ENCODE measurements at places on chromosomes 11 and 22.
A peak's percentile ranks its signal among the peaks of the same experiment; 100 is the strongest.

GRCh38 chr22:44777364-44777755 is 25.0 kb downstream of the ARHGAP8 start:
- DNase-seq: no peak

DNA sequence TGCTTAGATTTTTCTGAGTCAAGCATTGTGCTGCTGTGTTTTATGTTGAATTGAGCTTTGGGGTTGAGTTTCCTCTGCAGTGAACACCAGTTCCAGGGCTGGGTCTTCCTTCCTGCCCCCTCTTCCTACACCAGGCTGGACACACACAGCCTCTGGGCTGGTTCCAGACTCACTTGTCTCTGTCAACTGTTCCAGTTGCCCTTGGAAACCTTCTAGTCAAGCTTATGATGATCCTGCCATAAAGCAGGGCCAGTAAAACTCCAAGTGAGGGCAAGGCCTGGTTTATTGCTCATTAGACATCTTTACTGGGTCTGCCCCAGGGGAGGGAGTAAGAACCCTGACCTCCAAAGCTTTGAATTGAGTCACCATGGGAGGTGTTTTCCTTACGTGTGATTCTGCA is 61.1 kb downstream of the KIAA1671 start:
- DNase-seq: no peak

DNA sequence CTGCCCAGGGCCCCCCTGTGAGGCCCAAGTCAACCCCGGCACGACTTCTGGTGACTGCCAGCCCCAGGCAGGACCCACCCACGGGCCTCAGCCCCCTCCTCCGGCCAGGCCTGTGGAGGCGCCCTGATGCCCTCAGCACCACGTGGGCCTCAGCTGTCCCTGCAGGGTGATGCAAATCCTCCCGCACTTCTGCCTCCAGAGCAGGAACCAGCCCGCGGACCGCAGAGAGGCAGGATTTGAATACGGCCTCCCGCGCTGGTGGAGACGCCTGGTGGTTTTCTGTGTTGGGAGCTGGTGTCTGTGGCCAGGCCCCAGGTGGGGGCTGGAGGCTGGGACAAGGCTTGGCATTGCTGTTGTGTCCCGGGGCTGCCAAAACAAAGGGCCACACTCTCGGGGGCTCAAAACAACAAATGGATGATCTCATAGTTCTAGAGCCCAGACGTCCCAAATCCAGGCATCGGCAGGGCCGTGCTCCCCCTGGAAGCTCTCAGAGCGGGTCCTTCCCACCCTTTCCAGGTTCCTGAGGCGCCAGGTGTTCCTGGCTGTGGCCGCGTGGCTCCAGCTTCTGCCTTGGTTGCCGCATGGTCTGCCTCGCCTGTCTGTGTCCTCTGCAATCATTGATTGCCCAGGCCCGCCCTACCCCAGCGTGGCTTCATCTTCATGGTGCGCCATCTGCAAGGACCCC is 19.4 kb downstream of the TRPM5 start:
- no peak for DNase-seq

DNA sequence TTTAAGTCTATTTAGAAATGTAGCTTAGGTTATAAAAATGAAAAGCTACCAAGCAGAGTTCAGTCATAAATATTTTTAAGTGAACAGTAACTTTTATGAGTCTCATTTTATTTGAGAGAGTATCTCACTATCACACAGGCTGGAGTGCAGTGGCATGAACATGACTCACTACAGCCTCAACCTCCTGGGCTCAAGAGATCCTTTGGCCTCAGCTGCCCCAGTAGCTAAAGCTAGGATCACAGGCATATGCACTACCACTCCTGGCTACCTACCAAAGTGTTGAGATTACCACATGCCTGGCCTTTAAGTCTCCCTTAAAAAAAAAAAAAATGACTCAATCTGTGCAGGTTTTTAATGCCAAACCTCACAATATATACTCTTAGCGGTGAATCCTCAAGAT is 34.7 kb upstream of the CLNS1A start:
- no peak for DNase-seq

DNA sequence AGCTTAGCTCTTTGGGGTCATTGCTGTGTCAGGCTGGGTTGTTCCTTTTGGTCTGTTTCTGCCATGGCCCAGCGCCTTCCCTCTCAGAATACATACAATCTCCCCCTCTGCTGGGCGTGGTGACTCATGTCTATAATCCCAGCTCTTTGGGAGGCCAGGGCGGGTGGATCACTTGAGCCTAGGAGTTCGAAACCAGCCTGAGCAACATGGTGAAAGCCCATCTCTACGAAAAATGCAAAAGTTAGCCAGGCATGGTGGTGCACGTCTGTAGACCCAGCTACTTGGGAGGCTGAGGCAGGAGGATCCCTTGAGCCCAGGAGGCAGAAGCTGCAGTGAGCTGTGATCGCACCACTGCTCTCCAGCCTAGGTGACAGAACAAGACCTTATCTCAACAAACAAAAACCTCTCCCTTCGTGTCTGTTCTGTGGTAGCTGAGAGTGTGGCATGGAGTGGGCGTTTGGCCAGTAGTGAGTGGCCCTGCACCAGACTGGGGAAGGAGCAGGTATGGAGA is 46.7 kb upstream of the RAB1B start:
- DNase-seq: no peak

GRCh38 chr11:105049481-105049880 is 4.3 kb upstream of the CARD16 start:
- DNase-seq: no peak

DNA sequence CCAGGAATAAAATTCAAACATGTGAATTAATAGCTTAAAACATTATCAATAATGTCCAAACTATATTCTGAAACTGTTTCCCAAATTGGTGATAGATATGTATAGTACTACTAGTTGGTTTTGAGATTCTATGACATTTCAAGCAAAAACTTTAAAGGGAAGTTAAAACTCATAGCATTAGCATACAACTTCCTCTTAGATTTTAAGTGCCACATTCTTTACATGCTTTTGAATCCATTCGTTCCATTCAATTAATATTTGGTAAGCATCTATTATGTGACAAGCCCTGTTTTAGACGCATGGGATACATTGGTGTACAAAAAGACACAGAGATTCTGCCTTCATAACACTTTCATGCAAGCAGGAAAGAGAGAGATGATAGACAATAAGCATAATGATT is 8.9 kb downstream of the PATL1 start:
- DNase-seq: no peak

DNA sequence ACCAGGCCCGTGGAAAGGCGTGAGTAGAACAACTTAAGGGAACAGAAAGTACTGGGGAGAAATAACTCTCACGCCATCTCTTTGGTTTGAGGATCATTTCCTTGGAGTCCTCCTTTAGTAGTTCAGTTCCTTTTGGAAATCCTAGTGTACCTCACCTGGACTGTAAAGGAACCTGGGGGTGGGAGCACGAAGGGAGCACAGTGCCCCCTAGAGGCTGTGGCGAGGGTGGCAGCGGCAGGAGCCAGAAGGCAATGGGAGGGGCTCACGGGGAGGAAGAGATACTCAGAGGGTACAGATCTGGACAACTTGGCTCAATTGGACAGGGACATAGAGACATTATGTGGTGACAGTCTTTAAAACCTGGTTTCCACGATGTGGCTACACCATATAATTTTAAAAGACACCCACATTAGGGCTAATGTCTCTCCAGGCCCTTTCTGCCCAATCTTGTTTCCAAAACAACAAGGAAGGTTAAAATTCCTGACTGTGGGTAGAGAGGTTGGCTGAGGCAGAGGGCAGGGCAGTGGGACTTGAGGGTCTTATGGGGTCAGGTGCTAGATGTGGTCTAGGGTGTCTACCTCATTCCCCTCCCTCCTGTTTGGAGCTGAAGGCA is 87.0 kb downstream of the CSNK2A3 start:
- DNase-seq: no peak

DNA sequence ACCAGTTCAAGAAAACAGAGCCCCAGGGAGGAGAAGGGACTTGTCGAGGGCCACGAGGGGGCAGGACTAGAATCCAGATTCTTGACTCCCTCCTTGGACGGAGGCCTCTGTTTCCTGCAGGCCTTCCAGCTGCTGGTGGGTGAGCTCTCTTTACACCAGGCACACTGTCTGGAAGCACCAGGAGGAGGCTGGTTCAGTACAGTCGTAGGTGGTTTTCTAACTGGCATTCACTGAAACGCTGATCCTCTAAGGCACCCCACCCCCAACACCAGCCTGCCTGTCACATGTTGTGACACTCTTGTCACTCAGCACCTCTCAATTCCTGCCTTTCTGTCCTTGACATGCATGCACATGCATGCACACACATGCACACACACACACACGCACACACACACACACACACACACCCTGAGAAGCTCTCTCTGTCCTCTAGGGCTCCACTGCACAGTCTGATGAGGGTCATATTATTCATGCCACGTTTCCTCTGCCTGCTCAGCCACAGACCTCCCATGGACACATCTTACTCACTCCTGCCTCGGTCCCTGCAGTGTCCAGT is 751 bp downstream of the MS4A10 start:
- no peak for DNase-seq

- no peak for DNase-seq
These were observed 258.1 kb downstream of the RAB38 start for GRCh38 chr11:87917111-87917510.

GRCh38 chr11:6799402-6799801 is at the start of gene OR6A2:
Gene OR6A2, minus strand, starts transcription at chr11:6799689. Its CDS starts 3,981 bp downstream, at chr11:6795708.
- DNase-seq: no peak

DNA sequence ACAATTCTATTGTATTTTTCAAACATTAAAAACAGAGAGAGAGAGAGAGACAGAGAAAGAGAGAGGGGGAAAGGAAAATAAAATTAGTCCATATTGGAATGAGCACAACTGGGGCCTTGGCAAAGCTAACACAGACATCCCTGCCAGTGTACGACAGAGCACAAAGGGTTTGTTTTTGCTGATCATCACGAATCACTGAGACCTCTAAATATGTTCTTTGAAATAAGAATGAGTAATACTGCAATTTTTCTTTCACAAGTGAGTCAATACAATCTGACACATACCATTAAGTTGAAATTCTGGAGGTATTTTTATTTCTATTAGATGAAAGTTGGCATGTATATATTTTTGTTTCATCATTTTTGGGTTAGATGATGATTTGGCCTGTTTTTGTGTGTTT is 27.0 kb upstream of the LRRC4C start:
- no peak for DNase-seq

DNA sequence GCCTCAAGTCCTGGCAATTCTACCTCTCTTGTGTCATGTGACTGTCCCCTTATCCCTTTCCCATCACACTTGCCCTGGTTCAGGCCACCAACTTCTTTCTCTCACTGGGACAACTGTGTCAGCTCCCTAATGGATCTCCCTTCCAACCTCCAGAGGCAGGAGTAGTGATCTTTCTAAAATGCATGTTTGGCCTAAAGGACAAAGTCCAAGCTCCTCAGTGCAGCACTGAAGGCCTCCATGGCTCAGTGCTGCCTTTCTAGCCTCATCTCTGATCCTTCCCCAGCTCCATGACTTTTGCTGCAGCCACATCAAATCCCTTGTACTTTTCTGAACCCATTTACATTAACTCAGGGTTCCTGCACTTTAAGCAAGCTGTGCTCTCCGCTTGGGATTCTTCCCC is 80.8 kb downstream of the CSNK2A3 start:
- DNase-seq: no peak

- peak; percentile 4 for DNase-seq
These were observed 166.7 kb upstream of the FAT3 start for GRCh38 chr11:92057849-92058442.

DNA sequence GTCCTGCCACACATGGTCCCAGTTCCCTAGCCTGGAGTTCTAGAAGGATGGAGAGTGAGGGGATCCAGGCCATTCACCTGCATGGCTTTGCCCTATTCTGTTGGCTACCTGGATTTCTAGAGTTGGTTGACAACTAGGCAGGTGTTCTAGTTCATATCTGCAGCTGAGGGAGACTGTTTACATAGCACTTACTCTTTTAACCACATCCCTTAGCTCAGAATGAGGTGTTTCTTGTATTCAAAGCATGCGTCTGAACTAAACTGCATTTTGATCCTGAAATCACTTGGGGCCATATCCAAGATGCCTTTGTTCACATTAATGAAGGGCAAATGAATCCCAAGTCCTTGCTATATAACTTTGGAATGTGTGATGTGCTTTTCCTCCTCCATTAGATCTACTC is 60.9 kb downstream of the SYT13 start:
- no peak for DNase-seq

DNA sequence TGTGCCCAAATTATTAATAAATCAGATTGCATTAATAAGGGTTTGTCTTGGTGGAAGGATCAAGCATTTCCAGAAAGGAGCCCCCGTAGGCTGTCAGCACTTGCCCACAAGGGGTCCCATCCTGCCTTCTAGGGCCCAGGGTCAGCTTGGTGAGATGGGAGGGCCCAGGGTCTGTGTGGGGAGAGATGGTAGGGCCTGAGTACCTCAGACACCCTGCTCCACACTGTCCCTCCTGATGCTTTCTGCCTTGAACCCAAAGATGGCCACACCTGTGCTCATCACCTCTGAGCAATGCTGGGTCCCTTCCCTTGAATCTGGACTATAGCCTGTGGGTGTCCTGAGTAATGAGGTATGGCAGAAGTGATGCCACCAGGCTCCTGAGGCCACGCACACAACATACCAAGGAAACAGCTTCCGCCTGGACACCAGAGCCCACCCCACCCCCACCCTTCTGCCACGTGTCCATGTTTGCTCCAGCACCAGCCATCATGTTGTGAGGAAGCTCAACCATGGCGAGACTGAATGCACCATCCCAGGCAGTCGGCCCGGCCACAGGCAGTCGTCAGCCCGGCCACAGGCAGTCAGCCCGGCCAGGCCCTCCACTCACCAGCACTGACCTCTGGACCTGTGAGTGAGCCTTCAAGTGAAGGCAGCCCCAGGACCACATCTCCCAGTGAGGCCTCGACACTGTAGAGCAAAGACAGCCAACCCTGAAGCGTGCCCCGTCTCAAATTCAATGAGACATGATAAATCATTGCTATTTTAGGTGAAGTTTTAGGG is 6.8 kb downstream of the BET1L start:
- DNase-seq: no peak

- DNase-seq: no peak
These were observed 586.5 kb upstream of the CNTN5 start for GRCh38 chr11:98434296-98434695.

DNA sequence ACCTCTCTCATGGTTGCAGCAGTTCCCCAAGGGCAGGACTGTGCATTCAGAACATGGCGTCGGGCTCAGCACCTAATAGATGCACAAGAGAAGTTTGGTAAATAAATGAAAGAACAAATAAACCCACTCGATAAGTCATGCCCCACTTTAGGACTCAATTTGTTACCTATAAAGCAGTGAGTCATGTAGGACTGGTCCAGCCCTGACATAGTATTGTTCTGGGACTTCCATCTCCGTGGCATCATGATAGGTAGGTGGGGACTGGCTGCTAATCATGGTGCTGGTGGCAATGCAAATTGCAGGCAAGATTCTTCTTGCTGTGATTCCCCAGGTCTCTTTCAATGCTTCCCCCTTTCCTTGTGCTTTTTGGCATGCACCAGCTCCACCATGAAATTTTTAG is 118.2 kb upstream of the CSNK2A3 start:
- DNase-seq: no peak

GRCh38 chr11:28619846-28620540 is 511.8 kb downstream of the METTL15 start:
- DNase-seq: no peak

- DNase-seq: no peak
These were observed 1.7 kb upstream of the CELSR1 start for GRCh38 chr22:46539169-46539568.
